Fibroblast of skin of left quadriceps (primary cell): ENCODE measurements at places on chromosomes 1 and 21.

DNA sequence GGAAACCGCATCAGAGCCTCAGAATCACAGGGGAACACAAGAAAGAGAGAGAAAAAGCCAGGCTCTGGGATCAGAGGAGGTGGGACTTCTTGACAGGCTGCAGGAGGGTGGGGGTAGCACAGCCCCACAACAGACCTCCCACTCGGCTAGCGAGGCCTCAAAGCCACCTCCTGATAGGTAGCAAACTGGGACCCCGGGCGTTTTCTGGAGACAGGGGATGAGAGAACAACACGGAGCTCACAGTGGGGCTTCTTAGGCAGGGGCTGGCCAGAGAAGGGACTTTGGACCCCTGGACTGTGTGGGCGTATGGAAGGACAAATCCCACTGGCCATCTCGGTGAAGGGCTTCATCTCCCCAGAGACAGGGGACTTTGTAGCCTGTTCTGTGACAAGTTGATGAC lies 116.3 kb downstream of the AJAP1 start:
- no peak for DNase-seq

DNA sequence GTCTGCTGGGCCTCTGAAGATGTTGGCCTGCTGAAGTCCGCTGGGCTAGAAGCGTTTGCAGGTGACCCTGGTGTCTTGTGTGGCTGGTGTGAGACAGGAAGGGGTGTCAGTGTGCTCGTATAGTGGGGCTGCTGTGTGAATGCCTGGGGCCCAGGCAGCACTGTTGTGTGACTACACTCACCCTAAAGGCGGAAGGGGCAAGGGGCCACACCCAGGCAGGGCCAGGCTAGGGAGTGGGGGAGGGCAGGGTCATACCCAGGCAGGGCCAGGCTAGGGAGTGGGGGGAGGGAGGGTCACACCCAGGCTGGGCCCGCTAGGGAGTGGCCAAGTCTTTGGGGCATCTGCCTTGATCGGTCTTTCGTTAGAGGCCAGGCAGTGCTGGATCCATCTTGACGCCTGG lies 25.0 kb downstream of the PDXK start:
- no peak for DNase-seq

DNA sequence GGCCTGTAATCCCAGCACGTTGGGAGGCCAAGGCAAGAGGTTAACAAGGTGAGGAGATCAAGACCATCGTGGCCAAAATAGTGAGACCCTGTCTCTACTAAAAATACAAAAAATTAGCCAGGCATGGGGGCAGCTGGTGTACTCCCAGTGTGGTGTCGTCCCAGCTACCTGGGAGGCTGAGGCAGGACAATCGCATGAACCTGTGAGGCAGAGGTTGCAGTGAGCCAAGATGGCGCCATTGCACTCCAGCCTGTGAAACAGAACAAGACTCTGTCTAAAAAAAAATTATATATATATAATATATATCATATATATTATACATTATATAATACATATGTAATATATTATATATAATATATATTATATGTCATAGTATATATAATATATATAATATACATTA lies 249.2 kb upstream of the TPTE start:
- DNase-seq, result no peak

GRCh38 chr1:96992871-96993270 lies 271.3 kb downstream of the PTBP2 start:
- DNase-seq, result peak; percentile 25

DNA sequence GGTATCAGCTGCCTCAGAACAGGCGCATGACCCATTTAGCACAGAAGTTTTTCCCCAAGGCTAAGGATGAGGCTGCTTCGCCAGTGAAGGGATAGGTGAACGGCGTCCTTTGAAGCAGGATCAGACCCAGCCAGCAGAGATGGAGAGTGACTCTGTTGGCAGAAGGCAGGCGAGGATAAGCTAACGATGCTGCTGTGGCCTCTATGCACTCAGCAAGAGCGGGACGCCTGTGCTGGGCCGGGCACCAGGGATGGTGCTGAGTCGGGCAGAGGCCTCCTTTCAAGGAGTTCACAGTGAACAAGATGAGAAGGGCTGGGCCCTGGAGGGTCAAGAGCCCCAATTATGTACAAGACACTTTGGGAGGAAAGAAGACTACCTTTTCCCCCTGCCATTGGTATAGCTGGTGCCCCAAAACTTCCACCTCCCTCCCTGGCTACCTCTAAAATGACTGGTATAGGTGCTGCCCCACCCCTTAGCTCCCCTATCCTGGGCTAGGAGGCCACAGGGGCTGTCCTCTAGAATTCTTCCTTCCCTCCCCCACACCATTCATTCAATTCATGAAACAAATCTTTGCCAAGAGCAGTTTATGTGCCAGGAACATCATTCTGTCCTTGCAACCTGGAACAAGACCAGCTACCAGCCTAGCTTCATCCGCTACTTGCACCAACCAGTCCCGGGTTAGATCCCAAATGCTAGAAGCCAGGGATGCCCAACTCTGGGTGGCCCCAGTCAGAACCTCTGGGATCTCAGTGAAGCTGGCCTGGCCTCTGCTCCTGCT lies 7.5 kb downstream of the XKR8 start:
- DNase-seq, result no peak
